Activated CD4-positive, alpha-beta memory T cell treated with anti-CD3 and anti-CD28 coated beads, Interleukin-2, amount 10 ng/mL, durations not matched to agents 7 days and 5 days (primary cell): ENCODE measurements at places on chromosomes 5 and 9. TPM values are rescaled to one million over a fixed set of nuclear protein-coding genes. Genes with fewer than 3 reads are reported as not detected.

DNA sequence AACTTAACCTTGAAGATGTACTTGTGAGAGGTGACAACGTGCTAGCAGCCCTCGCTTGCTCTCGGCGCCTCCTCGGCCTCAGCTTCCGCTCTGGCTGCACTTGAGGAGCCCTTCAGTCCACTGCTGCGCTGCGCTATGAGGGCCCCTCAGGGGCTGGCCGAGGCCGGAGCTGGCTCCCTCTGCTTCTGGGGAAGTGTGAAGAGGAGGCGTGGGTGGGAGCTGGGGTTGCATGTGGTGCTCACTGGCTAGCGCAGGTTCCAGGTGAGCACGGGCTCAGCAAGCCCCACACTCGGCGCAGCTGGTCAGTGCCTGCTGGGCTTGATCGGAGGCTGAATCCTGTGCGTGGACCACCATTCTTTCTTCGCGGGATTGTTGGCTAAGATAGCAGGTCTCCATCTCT is 166.1 kb downstream of the MRPS30 start:
- no peak overlapping the region for H3K4me3 ChIP-seq
- no peak for DNase-seq
- no peak overlapping the region for H3K27ac ChIP-seq
- H3K4me1 ChIP-seq: no peaks in the 10 kb centered on the region

DNA sequence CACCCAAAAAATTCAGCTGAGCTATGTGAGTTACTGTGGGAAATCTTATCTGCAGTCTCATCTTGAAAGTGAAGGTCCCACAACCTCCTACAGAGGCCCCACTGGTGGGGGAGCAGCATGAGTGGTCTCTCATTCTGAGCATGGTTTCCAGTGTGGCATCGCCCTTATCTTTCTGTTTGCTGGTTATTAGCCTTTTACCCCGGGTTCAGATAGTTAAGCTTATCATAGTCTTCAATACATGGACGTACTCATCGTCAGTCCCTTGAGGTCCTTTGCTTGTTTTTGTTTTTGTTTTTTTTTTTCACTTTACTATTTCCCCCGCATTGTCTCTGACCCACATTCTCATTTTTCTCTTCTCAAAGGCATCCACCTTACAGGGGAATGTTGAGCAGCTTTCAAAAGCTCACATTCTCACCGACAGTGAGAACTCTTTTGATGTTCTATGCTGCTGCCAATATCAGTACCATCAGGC is 7.7 kb upstream of the HAVCR2 start:
- peaks cover 36% of the 10 kb centered on the region for H3K4me1 ChIP-seq
- peaks cover 13% of the 10 kb centered on the region for H3K36me3 ChIP-seq
- H3K4me3 ChIP-seq: no peak overlapping the region
- no peak for DNase-seq

- H3K36me3 ChIP-seq: no peaks in the 10 kb centered on the region
- peaks cover under 1% of the 10 kb centered on the region for H3K4me1 ChIP-seq
- H3K4me3 ChIP-seq: no peak overlapping the region
Observed at GRCh38 chr5:174424219-174425053, 299.9 kb upstream of the MSX2 start.

- H3K36me3 ChIP-seq: no peaks in the 10 kb centered on the region
- H3K4me1 ChIP-seq: no peaks in the 10 kb centered on the region
- no peak overlapping the region for H3K27ac ChIP-seq
- H3K27me3 ChIP-seq: no peaks in the 10 kb centered on the region
- no peak overlapping the region for H3K4me3 ChIP-seq
Observed at GRCh38 chr5:67287510-67288268, 91.1 kb upstream of the CD180 start.

Gene ARID3C
- total RNA-seq: 0.18 TPM

DNA sequence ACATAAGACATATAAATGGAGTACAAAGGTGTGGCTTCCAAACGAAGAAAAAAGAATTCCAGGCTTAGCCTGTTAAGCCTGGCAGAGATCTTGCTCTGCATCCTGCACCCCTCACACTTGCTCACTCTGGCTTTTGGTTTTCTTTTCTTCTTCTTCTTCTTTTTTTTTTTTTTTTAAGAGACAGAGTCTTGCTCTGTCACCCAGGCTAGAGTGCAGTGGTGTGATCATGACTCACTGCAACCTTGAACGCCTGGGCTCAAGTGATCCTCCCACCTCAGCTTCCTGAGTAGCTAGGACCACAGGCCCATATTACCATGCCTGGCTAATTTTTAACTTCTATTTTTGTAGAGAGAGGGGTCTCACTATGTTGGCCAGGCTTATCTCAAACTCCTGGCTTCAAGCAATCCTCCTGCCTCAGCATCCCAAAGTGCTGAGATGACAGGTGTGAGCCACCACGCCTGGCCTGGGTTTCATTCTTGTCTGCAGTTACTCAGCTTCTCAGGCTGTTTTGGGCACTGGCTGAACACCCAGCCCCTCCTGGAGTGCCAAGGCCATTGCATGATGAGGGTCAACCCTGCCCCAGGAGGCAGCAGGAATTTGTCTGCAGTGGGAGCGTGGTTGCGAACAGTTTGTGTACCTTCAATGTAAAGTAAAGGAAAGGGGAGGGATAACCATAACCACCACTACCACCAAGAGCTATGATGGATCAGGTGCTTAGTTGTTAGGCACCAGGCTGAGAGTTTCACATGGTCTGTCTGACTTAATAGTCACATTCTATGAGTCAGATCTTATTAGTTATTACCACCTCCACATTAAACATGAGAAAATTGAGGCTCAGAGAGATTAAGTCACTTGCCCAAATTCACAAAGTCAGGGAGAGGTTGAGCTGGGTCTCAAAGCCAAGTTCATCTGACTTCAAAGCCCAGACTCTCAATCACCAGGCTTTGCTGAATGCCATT is 219.2 kb upstream of the PANK3 start:
- peaks cover 13% of the 10 kb centered on the region for H3K4me1 ChIP-seq
- H3K4me3 ChIP-seq: no peak overlapping the region
- H3K27me3 ChIP-seq: peaks cover 8% of the 10 kb centered on the region
- peak; percentile 19 for DNase-seq

GRCh38 chr5:157184117-157184670 is 3.6 kb downstream of the ITK start:
- no peaks in the 10 kb centered on the region for H3K27me3 ChIP-seq
- peaks cover 55% of the 10 kb centered on the region for H3K4me1 ChIP-seq
- peak; percentile 16 for DNase-seq
- H3K4me3 ChIP-seq: peak overlapping the region; percentile 88
- H3K27ac ChIP-seq: peak overlapping the region; percentile 73
- peaks cover 81% of the 10 kb centered on the region for H3K36me3 ChIP-seq

GRCh38 chr5:67639976-67640375 is 443.4 kb upstream of the CD180 start:
- H3K36me3 ChIP-seq: no peaks in the 10 kb centered on the region
- no peaks in the 10 kb centered on the region for H3K4me1 ChIP-seq
- H3K27ac ChIP-seq: no peak overlapping the region
- no peaks in the 10 kb centered on the region for H3K27me3 ChIP-seq

DNA sequence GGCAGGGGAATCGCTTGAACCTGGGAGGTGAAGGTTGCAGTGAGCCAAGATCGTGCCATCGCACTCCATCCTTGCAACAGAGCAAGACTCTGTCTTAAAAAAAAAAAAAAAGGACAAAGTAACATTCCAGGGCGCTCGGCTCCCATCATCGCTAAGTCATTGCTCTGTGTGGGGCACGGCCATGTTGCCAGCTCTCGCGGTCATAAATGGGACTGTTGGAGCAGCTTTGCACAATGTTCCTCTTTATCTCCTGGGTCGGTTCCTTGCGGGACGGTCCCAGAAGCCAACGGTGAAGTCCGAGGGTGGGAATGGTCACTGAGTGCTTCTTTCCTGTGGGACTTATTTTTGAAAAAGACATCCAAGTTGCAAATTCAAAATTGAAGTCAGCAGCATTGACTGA is 65.5 kb downstream of the HMCN2 start:
- no peaks in the 10 kb centered on the region for H3K36me3 ChIP-seq
- no peak overlapping the region for H3K4me3 ChIP-seq
- peaks cover 18% of the 10 kb centered on the region for H3K27me3 ChIP-seq
- no peak for DNase-seq

DNA sequence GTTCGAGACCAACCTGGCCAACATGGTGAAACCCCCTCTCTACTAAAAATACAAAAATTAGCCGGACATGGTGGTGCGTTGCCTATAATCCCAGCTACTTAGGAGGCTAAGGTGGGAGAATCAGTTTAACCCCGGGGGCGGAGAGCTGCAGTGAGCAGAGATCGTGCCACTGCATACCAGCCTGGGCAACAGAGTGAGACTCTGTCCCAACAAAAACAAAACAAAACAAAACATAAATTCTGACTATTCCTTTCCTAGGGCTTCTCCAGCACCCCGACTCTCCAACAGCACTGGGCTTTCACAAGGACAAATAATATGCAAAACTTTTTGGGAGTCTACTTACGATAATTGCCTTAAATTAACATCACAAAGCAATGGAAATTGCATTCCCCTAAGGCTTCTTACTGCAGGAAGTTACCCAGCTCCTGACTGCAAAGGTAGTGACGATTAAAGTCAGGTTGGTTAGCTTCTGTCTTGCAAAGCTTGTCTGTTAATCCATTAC is 15.9 kb upstream of the CDKN2AIPNL start:
- H3K27me3 ChIP-seq: peaks cover 12% of the 10 kb centered on the region
- peaks cover 2% of the 10 kb centered on the region for H3K4me1 ChIP-seq
- no peak overlapping the region for H3K4me3 ChIP-seq
- no peak for DNase-seq

Gene EPB41L4B
- 0.08 TPM for total RNA-seq

Gene TEX48
- 0.48 TPM for total RNA-seq

Gene SELENOP
- total RNA-seq: 0.43 TPM

- no peak overlapping the region for H3K27ac ChIP-seq
- H3K36me3 ChIP-seq: no peaks in the 10 kb centered on the region
- H3K27me3 ChIP-seq: no peaks in the 10 kb centered on the region
Observed at GRCh38 chr5:68337235-68337634, 121.7 kb downstream of the PIK3R1 start.

DNA sequence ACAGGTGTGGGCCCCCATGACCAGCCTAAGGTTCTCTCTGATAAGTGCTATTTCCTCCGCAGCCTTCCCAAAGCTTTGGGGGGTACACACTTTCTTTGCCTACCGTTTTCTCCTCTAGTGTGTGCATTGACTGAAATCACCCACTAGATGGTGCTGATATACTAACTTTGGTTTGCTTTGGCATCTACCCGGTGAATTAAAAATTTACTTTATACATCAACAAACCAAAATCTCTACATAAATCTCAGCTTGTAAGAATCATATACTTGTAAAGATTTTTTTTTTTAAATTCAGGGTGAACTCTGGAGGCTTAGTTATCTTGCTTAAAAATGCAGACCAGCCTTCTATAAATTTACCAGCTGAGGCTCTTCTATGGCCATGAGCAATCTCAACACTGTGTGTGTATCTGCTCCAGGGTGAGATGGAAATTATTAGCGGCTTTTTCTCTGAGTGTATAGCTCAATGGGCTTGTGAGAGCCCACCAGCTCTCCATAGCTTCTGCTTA is 475.7 kb upstream of the TNC start:
- DNase-seq: no peak
- no peak overlapping the region for H3K4me3 ChIP-seq
- no peaks in the 10 kb centered on the region for H3K36me3 ChIP-seq
- no peak overlapping the region for H3K27ac ChIP-seq

Gene NR2F1-AS1
- total RNA-seq: not detected
